ENCODE measurements at places on chromosomes 2 and 18.
A peak's percentile ranks its signal among the peaks of the same experiment; 100 is the strongest.

- DNase-seq: no peak
These were observed 859 bp upstream of the COLEC12 start for GRCh38 chr18:501406-501714.

- DNase-seq: no peak
These were observed 42.6 kb downstream of the HDAC4 start for GRCh38 chr2:239358062-239358754.

GRCh38 chr2:156319811-156320485 is 12.6 kb downstream of the NR4A2 start:
- DNase-seq: no peak

- no peak for DNase-seq
These were observed 103.7 kb upstream of the EML6 start for GRCh38 chr2:54619660-54620231.

DNA sequence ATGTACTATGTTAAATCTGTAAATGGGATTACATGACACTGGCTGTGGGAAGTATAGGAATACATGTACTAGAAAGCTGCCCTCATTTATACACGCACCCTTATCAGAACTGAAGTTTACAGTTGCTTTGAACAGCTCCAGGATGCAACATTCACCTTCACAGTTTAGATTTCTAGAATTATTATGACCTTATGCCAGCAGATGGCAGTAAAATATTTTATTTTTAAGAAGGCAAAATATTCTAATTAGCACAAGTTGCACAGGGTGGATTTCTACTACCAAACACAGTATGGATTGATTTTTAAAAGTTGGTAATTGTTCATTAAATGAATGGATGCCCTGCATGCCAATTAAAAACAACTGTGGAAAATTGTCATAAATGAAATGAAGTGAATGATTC is 670.4 kb downstream of the KCNJ3 start:
- DNase-seq: no peak

DNA sequence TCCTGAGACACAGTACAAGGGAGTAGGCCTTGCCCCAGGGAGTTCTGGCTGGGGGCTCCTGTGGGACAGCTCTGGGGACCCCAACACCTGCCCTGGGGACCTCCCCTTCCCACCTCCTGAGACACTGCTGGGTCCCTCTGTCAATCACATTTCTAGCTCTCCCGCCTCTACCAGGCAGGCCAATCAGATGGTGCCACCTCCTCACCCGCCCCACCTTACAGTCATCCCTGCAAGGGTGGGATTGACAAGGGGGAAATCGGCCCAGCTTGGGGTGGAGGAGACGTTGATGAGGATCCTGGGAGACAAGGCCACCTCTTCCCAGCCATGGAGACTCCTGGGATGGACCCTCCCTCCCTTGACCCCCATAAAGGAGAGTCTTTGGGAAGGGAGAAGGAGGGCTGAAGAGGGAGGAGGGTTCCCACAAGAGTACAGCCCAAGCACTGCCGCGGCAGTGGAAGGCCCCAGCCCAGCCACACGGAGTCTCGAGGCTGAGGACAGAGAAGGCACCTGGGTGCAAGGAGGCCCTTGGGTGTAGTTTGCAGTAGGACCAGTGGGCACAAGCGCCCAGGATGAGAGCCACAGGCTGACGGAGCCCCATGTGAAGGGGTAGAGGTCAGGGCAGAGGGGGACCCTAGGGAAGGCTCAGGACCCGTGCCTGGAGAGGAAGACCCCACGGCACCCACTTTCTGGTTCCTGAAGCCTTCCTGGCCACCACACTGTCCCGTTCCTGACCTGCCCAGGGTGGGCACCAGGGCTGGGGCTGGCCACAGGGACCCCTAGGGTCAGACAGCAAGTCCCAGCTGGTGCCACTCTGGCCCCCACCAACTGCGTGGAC is 109.9 kb upstream of the OTOS start:
- no peak for DNase-seq

DNA sequence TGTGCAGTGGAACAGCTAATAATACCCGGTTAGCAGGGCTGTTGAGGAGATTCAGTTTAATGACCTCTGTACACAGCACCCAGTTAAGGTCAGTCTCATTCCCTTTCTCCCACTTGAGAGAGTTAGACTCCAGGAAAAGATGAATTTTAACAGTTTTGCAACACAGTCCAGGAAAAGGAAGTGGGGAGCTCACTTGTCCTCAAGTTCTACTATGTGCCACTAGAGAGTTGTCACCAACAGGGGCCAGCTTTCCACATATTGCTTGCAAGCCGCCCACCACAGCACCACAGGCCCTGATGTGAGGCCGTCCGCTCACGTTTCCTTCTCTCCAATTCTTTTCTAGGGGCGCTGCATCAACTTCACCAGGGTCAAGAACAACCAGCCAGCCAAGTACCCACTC is 142.1 kb downstream of the GFPT1 start:
- no peak for DNase-seq

- DNase-seq: no peak
These were observed 78.4 kb upstream of the SERTAD2 start for GRCh38 chr2:64732146-64732545.

DNA sequence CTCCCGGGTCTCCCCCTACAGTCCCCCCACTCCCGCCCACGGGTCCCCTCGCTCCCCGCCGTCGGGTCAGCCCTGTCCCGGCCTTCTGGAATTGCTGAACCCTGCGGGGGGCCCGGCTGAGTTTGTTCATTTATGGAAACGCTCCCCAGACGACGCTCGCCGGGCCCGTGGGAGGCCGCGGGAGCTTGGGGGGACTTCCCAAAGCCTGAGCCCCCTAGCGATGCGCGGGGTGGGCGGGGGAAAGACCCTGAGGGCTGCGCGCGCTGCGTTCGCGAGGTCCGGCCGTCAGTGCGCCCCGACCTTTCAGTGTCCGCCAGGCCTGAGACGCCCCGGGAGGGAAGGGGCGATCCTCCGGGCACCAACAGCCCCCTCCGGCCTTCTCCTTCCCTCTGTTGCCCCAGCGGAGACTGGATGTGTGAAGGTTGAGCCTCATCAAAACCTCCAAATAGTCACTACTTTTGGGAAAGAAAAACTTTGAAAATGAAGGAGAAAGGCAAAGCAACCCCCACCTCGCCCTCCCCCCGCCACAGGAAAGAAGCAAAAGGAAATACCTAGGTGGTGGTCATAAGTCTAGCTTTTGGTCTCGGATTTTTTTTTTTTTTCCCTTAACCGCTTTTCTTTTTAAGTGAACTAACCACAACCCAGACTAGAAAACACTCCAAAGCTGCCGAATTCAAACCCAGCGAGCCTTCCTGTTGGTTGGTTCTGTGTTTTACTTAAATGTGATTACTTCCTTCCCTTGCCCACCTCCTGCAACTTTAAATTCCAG is 509 bp upstream of the CYS1 start:
- DNase-seq: no peak

GRCh38 chr18:46013484-46014189 is 46.5 kb upstream of the EPG5 start:
- no peak for DNase-seq

DNA sequence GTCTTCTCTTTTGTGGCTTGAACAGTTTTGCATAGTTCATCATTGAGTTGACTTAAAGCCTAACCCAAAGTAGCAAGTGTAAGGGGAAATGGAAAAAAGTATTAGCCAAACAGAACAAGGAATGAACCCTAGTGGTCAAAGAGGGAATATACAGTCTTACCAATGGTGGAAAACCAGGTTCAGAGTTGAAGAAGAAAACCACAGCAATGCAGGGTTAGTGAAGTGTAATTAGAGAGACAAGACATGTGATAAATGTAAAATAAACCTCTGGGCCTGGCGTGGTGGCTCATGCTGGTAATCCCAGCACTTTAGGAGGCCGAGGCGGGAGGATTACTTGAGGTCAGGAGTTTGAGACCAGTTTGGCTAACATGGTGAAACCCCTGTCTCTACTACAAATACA is 2.4 kb downstream of the TTN start:
- DNase-seq: no peak

- DNase-seq: no peak
These were observed 8.5 kb downstream of the ACOXL start for GRCh38 chr2:110740747-110741349.

GRCh38 chr2:80496775-80497174 is 192.2 kb upstream of the LRRTM1 start:
- DNase-seq: no peak

DNA sequence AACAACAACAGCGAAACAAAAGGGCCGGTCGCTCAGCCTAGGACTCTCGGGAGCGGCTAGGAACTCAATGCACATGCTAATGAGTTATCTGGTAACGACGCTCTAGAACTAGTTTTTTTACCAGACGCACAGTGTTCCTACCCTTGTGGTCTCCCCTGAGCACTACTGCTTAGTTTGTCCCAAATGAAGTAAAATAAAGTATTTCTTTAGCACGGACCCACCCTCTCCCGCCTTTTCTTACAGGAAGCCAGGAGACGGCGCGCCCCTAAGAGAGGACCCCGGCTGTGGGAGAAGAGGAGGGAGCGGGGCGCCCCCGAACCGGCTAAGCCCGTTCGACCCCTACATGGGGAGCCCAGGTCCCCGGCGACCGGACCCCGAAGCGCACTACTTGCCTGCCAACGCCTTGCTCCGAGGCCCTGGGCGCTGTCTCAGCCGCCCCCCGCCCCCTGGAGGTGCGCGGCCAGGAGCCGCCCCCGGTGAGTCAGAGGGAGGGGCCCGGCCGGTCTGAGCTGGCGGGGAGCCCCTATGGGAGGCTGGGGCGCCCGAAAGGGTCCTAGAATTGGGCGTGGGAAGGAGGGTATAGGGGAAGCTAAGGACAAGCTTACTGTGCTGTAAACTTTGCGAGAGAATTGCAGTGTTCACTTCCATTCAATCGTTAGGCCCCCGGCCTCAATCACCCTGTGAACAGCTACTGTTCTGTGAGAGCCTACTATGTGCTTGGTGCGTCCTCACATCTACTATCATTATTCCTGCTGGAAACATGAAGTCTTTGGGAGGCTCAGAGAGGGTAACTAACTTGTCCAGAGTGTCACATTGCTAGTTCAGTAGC is 3.6 kb upstream of the CAPG start:
- DNase-seq: peak; percentile 29

DNA sequence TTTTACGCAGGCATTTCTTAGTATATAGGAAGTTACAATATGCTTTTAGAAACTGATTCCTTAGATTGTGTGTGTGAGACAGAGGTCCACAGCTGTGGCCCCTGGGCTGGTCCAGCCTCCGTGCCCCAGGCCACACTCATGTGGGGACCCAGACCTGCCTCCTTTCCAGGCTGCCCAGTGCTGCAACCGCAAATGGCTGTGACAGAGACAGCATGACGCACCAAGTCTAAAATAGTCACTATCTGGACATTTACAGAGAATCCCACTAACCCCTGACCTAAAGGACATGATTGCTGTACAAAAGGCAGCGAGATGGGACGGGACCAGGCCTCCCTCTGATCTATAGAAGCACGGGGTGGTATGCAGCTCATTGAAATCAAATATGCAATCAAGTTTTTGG is 152.2 kb downstream of the TMEM18 start:
- DNase-seq: no peak

GRCh38 chr2:21072477-21073242 is 28.8 kb upstream of the APOB start:
- no peak for DNase-seq

DNA sequence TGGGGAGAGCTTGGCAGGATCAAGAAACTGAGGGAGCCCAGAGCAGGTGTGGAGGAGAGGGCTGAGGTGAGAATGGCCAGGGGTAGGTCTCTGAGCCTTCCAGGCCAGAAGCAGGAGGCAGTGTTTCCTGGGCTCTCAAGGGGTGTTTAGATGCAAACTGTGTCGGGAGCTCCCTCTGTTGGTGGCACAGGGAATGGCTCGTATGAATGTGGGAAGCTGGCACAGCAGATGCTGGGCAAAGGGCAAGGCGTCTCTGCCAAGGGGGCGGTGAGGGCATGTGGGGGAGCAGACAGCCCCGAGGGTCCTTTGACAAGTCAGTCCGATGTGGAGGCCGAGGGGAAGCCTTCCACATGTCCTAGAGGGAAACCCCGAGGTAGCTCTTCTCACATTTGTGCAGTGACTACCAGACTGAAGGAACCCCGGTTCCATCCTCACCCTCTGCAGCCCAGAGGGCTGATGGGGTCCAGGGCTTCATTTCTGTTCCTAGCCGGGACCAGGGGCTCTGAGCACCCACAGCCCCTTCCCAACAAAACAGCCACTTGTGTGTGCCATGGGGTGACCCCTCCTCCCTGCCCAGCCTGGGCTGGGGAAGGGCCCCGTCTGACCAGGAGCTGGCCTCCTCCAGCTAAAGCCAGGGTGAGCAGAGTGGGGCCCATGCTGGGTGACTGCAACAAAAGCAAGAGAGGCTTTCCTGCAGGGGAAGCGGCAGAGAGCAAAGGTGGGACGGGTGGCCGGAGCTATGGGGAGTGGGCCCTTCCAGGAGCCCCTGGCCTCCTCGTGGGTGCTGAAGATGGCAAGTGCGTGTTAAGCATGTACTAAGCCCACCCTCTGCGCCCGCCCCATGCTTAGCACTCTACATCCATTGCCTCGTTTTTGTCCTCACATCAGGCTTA is 103.4 kb downstream of the SEPTIN10 start:
- peak; percentile 56 for DNase-seq

- DNase-seq: no peak
These were observed 1376.3 kb upstream of the CELF4 start for GRCh38 chr18:38941711-38942561.

DNA sequence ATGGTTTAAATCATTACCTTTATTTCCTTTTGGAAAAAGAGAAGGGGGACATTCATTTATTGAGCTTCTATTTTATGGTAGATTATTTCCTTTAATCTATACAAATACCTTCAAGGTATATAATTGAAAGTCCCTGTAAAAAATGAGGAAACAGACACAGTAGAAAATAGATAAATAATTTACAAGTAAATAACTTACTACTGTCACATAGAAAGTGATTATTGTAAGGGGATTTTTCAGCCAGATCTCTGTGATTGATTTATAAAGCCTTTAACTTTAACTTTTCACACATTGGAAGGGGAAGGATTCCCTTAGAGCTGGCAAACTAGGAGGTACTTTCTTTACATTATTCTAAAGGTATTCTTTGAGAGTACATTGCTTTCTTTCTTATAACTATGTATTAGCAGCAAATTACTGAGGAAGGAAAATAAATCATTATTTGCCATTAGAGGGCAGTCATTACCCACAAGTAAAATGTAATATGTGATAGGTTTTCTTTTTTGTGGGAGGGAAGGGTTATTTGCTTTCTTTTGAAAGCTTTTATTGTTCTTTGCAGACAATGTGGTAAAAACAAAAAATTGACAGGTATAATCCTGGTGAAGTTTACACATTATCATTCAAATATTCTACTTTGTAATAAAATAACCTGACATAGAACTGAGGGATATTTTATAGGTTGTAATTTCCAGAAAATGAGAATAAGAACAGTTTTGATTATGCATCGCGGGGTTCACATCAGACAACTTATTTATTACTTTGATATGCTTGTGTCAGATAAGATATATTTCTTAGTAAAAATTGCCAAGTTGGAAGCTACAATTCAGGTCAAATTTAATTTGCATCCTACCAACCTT is 24.8 kb upstream of the RPE start:
- no peak for DNase-seq

- no peak for DNase-seq
These were observed 332.8 kb upstream of the SOX11 start for GRCh38 chr2:5359397-5359796.

Measured in activated CD8-positive, alpha-beta memory T cell treated with anti-CD3 and anti-CD28 coated beads for 1 hour (primary cell).